ENCODE measurements at places on chromosomes 12 and 14.

DNA sequence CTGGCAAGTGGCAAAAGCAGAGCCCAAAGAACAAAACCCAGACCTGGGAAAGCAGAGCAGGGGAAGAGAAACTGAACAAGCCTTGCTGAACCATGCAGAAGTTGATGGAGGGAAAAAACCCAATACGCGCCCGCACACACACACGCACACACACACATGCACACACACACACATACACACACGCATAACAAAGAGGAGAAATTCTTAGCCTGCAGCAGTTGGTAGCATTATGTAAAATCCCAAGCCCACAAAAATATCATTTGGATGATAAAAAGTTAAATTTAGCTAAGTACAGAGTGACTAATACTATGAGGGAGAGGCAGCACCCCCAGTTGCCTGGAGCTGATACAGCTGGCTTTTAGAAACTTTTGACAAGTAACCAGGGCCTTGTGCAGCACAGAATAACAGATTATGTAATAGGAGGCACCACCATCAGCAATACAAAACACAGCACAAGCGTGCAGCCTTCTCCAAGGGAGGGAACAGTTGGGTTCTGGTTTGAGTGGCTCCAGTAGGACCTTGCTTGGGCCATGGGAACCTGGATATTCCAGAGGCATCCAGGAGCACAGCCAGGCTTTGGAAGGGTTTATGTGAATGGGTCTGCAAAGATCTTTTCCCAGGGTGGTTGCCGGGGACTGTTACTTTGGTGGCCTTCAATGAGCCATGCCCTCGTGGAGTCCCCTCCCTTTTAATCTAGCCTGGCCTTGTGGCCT, 35.3 kb downstream of the PITPNM2 start:
- DNase-seq = no peak

- DNase-seq = no peak
These were observed 13.9 kb upstream of the HOXC13 start for GRCh38 chr12:53924521-53925405.

- DNase-seq = no peak
These were observed 92.2 kb upstream of the SFSWAP start for GRCh38 chr12:131618701-131619100.

DNA sequence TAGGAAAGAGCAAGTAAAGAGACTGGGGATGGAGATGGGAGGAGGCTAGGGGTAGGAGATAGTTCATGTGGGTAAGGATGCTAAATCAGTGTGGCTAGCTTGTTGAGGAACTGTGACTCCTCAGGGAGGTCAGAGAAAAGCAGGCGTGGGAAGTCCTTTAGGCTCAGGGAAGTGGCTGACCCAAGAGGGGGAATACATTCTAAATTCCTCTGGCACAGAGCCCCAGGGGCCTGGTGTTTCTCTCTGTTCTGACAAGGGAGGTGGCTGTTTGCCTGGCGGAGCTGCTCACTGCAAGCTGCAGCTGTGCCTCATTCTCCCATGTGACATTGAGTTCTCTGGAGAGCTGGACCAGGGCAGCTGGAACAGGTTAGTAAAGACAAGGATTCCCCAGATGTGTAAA, 152.2 kb upstream of the SLC38A2 start:
- DNase-seq = no peak

GRCh38 chr14:33232031-33232430, 293.4 kb downstream of the NPAS3 start:
- no peak for DNase-seq

- no peak for DNase-seq
These were observed 60.4 kb upstream of the BTG1 start for GRCh38 chr12:92206011-92206410.
